GOT3 (cell line): ENCODE measurements at places on chromosomes 7 and 10.

- DNase-seq, result no peak
Observed at GRCh38 chr7:142776206-142776844, 5.6 kb downstream of the PRSS2 start.

- no peak for DNase-seq
Observed at GRCh38 chr10:12181065-12181775, 14.5 kb downstream of the NUDT5 start.

GRCh38 chr7:112819536-112819935, 29.3 kb upstream of the TMEM168 start:
- DNase-seq, result no peak

GRCh38 chr7:27182285-27182841, 2.7 kb downstream of the HOXA11 start:
- no peak for DNase-seq

- DNase-seq, result no peak
Observed at GRCh38 chr7:48077423-48077822, 11.6 kb upstream of the UPP1 start.

- no peak for DNase-seq
Observed at GRCh38 chr7:1447551-1448244, 11.6 kb downstream of the MICALL2 start.

DNA sequence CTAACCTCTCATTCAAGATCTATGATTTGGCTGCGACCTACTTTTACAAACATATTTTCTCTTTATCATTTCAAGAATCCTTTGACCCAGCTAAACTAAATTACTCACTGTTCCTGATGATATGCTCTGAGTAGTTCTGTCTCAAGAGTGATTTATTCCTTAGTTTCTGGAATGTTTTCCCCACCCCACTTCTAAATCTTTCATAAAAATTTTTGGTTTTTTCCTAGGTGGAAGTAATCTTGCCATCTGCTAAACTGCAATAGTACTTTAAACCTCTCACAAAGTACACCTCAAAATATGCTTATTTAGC, 170.8 kb downstream of the DNAJC1 start:
- no peak for DNase-seq

GRCh38 chr7:158474488-158474887, 113.1 kb downstream of the PTPRN2 start:
- DNase-seq, result no peak

DNA sequence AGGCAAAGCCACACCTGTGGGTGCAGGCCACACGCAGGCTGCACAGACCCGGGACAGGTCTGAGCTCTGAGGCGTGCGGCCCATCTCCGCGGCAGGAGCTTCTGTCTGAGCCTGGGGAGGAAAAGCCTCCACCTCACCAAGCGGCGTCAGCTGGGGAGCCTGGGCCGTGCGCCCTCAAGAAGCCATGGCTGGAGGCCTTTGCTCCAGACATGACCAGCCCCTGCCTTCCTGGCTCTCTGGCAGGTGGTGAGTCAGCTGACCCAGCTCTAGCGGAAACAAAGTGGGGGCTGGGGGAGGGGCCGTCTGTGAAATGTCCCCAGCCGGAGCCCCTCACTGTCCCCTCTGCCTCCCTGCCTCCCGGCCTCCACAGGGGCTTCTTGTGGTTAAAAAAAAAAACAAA, 12.5 kb downstream of the GPER1 start:
- no peak for DNase-seq

DNA sequence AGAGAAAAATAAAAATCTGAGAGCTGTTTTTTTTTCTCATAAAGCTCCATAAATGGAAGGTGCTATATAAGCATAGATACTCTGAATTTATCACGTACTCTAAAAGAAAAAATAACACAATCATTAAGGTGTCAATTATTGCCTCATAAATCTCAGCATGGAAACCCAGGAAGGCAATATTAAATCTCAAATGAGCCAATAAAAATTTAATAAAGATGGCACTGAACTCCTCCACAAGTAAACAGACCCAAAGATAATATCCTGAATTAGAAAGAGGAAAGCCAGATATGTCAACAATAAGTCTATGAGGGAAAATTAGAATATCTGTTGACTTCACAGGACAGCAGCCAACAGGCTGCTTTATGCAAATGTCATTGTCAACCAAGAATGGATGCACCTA, 66.5 kb downstream of the CDK6 start:
- DNase-seq, result no peak

DNA sequence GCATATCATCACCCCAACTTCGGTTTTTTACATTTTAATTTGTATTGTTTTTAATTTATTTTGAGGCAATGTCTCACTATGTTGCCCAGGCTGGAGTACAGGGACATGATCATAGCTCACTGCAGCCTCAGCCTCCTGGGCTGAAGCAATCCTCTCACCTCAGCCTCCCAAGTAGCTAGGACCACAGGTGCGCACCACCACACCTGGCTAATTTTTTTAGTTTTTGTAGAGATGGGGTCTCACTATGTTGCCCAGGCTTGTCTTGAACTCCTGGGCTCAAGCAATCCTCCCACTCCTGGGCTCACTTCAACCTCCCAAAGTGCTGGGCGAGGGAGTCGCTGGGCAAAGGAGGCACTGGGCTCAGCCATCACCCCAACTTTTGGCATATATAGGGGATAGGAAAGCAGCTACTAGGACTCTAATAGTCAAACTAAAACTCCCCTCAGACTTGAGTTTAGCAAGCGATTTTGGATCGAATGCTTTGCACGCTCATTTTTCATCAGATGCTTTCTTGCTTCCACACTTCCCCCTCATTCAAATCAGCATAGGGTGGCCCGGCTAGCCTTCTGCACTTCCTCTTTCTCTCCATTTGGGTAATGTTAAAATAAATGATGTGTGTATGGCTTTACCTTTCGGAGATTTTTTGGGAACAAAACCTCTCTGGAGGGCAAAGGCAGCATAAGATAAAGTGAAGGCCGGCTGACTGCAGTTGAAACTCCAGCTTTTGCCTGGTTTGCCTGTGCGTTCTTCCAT, 20.8 kb upstream of the NMT2 start:
- DNase-seq, result no peak

- DNase-seq, result no peak
Observed at GRCh38 chr10:855671-856070, 75.8 kb downstream of the LARP4B start.

DNA sequence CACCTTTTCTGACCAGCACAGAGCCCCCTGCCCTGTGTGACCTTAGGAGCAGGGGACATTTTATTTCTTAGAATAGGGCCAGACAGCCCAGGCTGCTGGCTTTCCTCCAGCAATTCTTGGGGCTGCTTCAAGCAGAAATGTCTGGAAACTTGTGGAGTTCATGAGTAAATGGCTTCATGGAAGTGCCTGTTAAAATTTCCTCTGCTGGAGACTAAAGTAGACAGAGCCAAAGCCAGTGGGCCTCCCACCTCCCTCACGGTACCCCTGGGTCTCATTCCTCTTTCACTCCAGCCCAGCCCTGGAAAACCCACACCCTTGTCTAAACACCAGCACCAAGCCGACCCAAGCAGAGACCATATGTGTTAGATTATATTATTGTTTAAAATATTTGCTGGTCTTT, 505.5 kb upstream of the ZMIZ1 start:
- DNase-seq, result no peak

- no peak for DNase-seq
Observed at GRCh38 chr7:78254726-78255055, 456.1 kb downstream of the PHTF2 start.

- no peak for DNase-seq
Observed at GRCh38 chr7:109635374-109635773, 1065.7 kb downstream of the DNAJB9 start.

DNA sequence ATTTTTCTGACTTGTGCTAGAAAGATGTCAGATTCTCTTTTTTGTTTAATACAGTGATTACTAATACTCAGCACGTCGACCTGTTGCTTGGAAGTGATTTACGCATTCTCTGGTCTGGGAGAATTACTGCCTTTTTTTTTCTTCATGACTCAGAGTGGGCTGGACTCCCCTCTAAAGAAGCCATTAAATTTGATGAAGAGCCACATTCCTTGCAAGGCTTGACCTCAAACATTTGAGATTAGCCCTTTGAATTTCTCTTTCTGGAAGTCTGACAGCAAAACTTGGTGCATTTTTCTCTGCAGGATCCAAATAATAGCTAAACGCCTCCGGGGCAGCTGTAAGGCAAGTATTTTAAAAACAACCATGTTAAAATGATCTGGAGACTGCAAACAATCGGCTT, 171.6 kb downstream of the GALNT17 start:
- no peak for DNase-seq

DNA sequence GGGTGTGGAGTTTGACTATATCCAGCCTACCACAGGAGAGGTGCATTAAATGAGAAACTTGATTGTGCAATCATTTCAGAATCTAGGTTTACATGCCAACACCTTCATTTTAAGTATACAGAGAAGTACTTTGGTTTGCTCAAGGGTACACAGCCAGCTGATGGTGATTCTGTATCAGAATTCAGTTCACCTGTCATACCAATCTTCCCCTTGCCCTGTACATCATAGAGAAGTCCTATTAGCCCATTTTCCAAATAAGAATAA, 35.0 kb upstream of the PPP1R17 start:
- no peak for DNase-seq

DNA sequence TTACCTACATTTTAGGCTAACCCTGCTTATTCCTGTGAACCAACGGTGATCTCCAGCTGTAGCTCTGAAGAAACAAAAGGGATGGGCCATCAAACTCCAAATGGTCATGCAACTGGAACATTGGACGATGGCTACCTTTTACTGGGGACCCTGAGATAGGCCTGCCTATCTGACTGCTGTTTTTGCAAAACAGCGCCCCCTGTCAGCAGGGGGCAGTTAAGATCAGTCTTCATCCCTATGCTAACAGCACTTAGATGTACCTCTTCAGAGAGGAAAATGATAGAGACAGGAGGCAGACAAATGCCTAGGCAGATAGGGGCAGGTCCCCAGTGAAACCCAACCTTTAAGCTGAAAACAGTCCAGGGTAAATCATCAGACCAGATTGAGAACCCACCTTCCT, 1085.4 kb upstream of the SORCS1 start:
- no peak for DNase-seq

- no peak for DNase-seq
Observed at GRCh38 chr10:10960534-10960933, 57.1 kb upstream of the CELF2 start.

GRCh38 chr7:158863611-158864506, 7.5 kb downstream of the DYNC2I1 start:
- DNase-seq, result no peak

DNA sequence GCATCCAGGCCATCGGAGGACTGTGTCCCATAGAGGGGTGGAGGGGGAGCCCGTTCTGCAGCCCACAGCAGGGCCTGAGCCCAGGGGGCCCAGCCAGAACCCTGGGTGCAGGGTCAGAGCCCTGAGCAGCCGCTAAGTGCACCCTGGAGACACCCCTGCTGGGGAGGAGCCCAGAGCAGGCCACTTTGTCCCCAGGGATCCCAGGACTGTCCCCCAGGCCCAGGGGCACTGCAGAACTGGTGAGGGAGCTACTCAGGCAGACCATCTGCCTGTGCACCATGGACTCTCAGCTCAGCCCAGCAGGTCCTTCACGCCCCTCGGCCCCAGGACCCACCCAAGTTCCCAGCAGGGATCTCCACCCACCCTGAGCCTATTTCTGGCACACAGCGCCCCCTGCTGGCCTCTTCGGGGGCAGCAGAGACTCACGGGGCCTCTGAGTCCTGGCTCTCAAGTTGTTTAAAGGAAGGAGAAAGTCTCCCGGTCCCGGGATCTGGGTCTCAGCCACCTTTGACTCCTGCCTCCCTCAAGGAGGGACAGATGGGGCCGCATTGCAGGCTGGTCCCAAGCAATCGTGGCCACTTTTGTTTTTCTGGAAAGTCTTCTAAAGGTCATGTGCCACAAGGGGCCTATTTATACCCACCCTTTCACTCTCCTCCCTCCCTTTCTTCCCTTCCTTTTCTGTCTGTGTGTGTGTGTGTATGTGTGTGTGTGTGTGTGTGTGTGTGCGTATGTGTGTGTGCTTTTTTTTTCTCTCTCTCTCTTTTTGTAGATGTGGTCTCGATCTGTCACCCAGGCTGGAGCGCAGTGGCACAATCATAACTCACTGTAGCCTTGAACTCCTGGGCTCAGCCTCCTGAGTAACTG, 90.3 kb downstream of the MYL10 start:
- no peak for DNase-seq

- no peak for DNase-seq
Observed at GRCh38 chr7:45203936-45204445, 46.4 kb downstream of the RAMP3 start.

DNA sequence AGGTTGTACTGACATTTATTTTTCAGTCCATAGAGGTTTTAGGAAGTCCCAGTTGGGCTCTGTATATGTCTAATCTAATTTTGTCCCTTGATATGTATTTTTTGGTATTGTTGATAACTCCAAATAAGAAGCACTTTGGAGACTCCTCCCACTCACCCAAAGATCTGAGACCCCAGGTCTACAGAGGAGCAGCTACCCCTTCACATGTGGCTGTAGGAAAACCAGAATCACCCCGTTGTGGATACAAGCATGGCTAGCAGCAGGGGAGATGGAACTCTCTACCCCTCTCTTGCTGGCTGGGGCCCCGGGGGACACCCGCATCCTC, 9.4 kb downstream of the HHEX start:
- no peak for DNase-seq

DNA sequence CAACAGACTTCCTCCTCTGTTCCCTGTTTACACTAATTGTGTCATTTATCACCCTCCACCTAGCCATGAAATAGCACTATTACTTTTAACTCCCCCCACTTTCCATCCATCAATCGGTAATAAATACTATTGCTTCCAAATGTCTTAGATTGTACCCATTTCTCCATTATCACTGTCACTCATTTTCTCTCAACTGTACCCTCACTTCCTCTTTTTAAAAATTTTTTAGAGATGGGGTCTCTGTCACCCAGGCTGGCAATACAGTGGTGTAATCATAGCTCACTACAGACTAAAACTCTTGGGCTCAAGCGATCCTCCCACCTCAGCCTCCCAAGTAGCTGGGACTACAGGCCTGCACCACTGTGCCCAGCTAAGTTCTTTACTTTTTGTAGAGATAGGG, 123.5 kb upstream of the EGR2 start:
- no peak for DNase-seq

- no peak for DNase-seq
Observed at GRCh38 chr7:130372402-130373165, 7.7 kb upstream of the CPA1 start.

DNA sequence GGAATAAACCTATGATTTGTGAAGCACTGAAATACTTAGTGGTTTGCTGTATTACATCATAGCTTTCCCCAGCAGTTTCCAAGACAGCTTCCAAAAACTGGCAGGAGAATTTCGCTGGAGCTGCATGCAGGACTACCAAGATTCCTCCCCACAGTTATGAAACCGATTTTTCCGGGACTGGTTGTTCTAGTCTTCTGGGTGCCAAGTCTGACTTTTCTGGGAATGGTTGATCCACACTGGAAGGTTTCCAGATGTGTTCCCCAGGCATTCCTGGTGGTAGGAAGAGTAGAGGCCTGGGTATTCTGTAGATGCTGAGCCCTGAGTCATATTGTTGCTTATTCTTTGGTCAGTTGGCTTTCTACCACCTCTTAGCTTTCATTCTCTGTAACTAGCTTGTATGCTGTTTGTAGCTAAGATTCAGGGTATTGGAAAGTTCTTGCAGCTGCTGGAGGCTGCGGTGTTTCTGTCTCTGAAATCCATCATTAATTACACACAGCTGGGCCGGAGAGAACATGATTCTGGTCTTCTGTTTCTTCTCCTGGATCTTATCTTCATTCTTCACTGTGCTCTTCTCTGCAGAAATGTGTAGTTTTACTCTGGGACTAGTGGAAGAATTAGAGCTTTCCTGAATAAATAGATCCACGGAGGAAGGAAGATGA, 6.3 kb downstream of the ABCC2 start:
- peak; percentile 39 for DNase-seq
